ENCODE measurements at places on chromosomes 2 and 18.

DNA sequence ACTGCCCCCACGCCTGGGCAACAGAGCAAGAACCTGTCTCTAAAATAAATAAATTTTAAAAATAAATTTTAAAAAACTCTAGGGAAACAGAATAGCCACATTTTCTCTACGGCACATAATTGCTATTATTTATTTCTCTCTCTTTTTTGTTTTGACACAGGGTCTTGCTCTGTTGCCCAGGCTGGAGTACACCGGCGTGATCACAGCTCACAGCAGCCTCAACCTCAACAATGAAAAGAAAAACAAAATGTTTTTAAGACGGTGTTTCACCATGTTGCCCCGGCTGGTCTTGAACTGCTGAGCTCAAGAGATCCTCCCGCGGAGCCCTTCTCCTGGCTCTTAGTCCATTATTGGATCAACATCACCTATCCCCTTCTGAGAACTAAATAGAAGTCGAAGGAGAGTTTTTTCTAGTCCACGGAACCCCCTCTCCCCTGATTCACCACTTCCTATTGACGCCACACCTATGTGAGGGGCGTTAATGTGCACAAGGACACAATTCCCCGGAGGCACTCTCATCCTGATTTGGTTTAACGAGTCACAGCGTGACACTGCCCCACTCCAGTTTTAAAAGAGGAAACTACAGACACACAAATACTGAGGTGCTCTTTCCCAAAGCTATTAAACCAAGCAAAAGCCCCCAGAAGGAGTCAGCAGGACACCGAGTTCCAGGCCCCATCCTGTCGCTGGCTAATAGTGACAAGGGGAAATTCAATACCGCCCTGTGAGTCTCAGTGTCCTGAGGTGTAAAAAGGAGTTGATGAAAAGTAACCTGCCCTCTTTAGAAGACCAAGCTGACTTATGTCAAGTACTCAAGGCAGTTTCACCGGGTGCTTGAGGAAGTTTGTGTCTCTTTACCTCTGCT lies 1.1 kb downstream of the NPC1 start:
- DNase-seq: no peak

- no peak for DNase-seq
Observed at GRCh38 chr18:55982992-55983391, 395.0 kb upstream of the TCF4 start.

- no peak for DNase-seq
Observed at GRCh38 chr2:39642051-39642718, 23.5 kb upstream of the TMEM178A start.

GRCh38 chr2:196598846-196599245 lies 40.7 kb upstream of the CCDC150 start:
- DNase-seq: no peak

DNA sequence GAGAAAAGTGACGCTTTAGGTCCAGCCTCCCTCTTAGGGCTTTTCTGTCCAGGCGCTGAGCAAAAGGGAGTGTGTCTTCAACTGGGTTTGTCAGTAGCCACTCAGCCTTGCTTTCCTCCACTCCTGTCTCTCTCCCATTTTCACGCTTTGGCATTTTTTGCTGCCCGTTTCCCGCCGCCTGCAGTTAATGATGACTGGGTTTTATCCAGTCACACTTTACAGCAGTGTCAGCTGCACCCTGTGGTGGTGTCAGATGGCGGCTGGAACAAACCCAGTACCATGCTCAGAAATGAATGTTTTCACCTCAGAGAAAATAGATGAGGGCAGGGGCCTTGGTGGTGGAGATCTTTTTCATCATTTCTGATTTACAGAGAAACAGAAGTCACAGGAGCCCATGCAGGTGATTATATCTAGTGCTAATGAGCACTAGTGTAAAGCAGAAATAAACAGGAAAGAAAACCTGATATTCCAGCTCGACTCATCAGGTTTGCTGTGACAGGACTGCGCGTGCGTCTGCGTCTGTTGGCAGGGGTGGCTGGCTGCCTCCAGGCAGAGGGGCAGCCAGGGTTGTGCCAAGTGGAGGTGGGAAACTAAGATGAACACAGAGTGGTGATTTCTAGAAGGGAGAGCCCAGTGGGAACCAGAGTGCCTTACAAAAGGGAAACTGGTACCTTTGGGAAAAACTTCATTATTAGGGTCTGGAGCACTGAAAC lies 139.9 kb downstream of the TANC1 start:
- DNase-seq: no peak

- no peak for DNase-seq
Observed at GRCh38 chr18:24761765-24762164, 301.3 kb downstream of the HRH4 start.

- no peak for DNase-seq
Observed at GRCh38 chr18:25795213-25795612, 295.2 kb downstream of the SS18 start.

DNA sequence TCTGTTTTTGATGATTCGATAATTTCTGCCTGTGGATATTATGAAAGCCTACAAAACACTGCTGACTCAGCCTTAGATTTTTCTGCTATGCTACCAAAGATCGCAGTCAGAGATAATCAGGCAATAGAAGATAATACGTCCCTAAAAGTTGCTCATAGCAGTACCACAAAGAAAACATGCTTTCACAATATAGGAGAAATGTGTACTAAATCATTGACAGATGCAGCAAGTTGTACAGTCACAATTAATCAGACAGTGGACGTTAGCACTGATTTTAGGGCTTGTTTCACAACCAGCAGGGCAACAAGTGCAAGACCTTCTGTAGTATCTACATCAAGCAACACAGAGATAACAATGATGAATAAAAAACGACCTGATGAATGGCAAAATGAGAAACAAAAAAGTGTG lies 19.5 kb downstream of the RBM44 start:
- DNase-seq: no peak

DNA sequence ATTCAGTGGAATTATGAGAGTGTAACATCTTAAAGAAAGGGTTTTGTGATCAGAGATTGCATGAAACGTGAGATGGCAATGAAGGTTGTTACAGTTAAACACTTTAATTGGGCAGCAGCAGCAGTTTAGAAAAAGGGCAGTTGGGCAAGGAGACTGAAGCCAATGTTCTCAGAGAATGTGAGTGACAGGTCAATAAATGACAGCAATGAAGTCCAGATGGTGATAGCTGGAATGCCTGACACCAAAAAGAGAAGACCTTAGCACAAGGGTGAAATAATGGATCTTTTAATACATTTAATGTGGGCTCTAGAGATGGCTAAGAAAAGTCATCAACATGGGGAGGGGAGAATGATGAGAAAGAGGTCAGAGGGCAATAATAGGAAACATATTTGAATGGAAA lies 89.4 kb upstream of the CDH7 start:
- no peak for DNase-seq

GRCh38 chr18:28768791-28769768 lies 592.1 kb upstream of the CDH2 start:
- no peak for DNase-seq

- no peak for DNase-seq
Observed at GRCh38 chr2:137182071-137182470, 416.7 kb downstream of the THSD7B start.

GRCh38 chr2:20173064-20173463 lies 51.9 kb downstream of the SDC1 start:
- DNase-seq: no peak

DNA sequence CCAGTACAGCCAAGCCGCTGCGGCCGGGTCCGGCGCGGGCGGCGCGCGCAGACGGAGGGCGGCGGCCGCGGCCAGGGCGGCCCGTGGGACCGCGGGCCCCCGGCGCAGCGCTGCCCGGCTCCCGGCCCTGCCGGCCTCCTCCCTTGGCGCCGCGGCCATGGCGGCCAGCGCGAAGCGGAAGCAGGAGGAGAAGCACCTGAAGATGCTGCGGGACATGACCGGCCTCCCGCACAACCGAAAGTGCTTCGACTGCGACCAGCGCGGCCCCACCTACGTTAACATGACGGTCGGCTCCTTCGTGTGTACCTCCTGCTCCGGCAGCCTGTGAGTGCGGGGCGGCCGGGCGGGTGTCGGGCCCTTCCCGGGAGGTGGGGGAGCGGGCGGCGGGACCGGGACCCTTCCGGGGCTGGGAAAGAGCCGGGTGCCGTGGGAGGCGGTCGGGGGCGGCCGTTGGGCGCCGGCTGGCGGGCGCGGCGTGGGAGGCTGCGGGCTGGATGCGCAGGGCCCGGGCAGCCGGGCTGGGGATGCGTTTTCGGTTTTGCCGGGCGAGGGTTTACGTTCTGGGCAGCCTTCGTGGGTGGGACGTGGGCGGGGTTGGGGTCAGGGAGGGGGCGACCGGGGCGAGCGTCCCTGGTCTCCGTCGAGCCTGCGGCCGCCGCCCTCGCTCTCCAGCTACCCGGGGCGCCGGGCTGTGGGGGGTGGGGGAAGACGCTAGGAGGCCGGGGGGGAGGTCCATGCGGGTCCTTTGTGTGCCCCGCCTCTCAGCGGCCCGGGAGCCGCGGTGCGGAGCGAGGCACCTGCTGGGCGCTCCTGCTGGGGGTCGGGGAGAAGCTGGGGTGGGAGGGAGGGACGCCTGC lies 537 bp downstream of the AGFG1 start:
- no peak for DNase-seq

GRCh38 chr2:170238776-170239175 lies 60.8 kb downstream of the MYO3B start:
- no peak for DNase-seq

DNA sequence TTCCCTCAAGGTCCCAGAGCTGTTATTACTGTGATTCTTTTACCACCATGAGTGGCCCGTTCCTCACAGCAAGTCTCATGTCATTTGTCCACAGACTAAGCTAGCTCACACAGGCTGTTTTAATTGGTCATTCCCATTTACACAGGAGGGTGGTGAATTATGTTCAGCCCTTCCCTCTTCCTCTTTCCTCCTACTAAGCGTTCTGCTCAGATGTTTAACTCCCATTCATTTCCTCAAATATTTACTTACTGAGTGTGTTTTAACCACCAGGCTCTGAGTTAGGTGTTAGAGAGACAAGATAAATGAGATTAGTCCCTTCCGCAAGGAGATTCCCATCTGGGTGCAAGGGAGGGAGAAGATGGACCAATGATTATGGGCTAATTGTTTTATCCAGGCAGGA lies 403.6 kb upstream of the ACVR2A start:
- DNase-seq: no peak

DNA sequence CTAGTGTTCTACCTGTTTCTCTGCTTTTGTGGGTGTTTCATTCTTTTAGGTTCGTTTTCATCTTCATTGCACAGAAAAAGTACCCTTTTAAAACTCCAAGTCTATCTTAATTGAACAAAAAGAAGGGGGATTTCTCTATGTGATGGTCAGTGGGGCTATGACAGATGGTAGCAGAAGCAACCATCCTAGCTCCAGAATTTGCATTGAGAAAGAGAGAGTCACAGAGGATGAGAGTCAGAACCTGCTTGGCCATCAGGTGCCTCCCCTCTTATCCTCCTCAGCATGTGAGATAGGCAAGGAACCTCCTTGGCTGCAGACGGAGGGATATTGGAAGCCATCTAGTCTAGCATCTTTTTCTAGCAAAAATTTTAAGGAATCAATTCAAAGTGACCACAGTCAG lies 398.0 kb upstream of the DCC start:
- no peak for DNase-seq
